HCT116 (cell line): ENCODE measurements at places on chromosomes 7 and 10. TPM values are rescaled to one million over a fixed set of nuclear protein-coding genes. Genes with fewer than 3 reads are reported as not detected.
A peak's percentile ranks its signal among the peaks of the same experiment; 100 is the strongest.

DNA sequence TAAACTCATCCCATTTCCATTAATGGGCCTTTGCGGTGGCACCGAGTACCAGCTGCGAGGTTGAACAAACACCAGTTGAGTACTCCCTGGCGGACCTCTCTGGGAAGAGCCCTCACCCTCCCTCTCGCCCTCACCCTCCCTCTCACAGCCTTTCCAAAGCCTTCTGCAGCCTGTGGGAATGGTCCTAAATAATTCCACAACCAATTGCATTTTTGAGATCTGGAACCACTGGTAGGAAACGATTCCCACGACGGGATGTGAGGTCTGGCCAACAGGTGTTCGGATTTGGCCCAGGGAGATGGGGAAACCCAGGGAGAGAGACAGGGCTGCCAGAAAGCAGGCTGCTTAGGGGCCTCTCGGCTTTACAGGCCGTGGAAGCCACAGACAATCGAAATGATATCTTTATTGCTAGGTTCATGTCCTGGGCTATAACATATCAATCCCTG, 5.3 kb downstream of the PTF1A start:
- no peak for DNase-seq

DNA sequence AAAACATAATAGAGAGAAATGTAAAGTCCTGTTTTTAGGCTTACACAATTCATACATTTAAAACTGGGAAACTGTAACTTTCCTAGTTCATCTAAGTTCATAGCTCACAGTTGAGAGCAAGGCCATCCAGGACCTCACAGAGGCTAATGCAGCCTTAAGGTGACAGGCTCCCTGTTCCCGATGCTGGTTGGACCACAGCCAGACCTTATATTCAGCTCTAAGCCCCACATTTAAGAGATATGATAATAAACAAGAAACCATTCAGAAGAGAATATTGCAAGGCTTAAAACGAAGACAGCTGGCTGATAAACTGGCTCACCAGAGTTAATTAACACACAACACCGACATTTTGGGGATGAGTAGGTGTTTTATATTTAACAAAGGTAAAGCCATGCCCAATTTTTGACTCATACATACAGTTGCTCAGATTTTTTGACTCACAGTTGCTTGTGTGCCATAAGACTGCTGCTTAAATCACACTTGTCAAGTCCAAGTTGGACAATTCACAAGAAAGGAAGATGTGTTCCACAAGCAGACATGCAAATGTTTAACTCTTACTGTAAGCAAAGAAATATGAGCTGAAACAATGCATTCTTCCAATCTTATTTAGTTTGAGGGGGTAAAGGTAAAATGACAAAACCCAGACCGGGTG, 41.1 kb upstream of the TMEM213 start:
- DNase-seq, result no peak

- DNase-seq, result no peak
These were observed 39.4 kb downstream of the AOC1 start for GRCh38 chr7:150891740-150892139.

DNA sequence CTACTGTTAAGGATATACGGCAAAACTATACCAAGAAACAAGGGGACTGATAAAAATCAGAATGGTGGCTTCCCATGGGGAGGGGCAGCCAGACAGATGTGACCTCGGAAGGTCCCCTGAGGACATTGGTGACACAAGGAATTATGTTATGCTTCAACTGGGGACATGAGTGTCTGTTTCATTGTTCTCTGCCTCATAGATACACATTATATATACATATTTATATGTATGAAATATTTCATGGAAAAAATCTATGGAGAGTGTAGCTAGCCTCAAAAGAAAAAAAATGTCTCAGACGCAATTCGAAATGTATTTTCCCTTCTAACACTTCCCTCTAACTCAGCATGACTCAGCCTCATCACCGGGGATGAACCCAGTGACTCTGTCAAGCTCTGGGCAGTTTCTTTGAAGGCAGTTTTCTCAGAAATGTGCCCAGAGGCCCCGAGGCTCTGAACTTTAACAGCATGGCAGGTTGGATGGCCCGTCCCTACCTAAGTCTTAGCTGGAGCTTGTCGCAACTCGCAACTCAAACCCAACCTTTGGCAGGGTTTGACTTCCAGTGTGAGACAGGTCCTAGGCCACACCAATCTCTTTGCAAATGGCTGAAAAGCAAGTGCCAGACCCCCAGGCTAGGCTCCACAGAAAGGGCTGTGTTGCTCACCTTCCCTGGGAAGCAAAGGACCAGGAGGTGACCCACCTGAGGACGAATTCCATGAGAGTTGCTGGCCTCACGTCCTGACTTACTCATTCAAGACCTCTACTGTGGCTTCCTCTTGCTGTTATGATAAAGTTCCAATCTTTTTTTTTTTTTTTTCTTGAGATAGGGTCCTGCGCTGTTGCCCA, 86.9 kb downstream of the CARD11 start:
- peak; percentile 15 for DNase-seq

DNA sequence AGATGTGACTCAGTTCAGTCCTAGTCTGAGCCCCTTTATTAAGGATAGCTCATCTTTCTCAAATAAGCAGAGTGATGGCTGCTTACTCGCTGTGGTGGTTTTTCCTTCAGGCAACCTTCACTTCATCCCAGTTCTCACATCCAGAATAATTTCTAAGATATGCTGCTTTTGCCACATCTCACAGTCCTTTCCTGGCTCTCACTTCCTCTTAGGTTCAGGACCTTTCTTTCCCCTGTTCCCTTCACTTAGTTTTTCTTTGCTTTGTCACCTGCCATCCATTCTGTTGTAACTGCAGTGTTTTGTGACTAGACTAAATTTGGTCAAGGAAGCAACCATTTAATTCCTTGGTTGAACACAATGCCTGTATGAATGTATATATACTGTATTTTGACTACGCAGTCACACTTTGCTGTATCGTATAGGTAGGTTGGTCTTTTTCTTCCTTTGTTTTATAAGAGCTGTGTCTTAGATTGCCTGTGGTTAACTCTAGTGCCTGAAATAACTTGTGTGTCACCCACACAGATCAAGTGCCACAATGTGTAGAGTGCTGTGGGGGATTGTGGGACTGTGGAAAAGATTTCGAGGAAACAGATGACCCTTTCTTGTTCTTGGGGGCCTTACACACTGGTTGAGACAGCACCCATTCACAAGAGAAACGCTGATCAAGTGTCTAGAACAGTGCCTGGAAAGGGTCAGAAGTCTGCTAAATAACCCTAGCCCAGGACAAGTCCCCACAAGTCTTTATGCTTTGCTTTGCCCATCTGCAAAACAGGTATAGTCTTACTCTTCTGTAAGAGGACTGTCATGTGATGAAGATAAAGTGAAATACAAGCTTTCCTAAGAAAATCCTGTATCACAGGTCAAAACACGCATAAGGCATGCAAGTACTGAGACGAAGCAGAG, 2.6 kb downstream of the ZNF655 start:
- DNase-seq, result no peak

GRCh38 chr10:84590327-84591193, 262.2 kb downstream of the CCSER2 start:
- no peak for DNase-seq

- no peak for DNase-seq
These were observed 7.1 kb downstream of the SHH start for GRCh38 chr7:155804897-155805825.

- no peak for DNase-seq
These were observed 21.4 kb upstream of the ATOH7 start for GRCh38 chr10:68253346-68253745.

The ZFAND4 gene
- 15.5 TPM for total RNA-seq

- DNase-seq, result no peak
These were observed 135.5 kb downstream of the NPY start for GRCh38 chr7:24419511-24419910.

- no peak for DNase-seq
These were observed 77.2 kb downstream of the ZNF680 start for GRCh38 chr7:64485623-64486022.

The NRAP gene
- total RNA-seq, result not detected

The INMT gene
- total RNA-seq, result 0.32 TPM

The ANKRD30A gene
- total RNA-seq, result not detected

- DNase-seq, result no peak
These were observed 355.0 kb downstream of the DNAJB6 start for GRCh38 chr7:157691586-157692459.

GRCh38 chr10:70302292-70302691, 18.5 kb upstream of the NPFFR1 start:
- no peak for DNase-seq

DNA sequence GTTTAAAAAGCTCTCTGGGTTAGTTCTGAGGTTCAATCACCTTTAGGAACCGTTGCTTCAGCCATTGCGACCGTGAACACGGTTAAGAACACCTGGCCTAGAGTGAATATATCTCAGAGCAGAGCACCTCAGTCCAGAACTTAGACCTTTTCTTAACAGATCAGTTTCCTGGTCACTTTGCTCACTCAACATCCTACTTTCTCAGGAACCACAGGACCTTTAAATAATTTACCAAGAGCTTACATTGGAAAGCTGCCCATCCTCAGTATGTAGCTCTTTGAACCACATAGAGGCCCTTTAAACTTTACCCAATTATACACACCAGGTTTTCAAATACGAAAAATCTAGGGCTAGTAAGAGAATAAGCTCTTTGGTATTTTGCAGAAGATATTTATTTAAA, 153.2 kb downstream of the NRBF2 start:
- DNase-seq, result no peak

- no peak for DNase-seq
These were observed 4.2 kb upstream of the TES start for GRCh38 chr7:116206141-116206540.

DNA sequence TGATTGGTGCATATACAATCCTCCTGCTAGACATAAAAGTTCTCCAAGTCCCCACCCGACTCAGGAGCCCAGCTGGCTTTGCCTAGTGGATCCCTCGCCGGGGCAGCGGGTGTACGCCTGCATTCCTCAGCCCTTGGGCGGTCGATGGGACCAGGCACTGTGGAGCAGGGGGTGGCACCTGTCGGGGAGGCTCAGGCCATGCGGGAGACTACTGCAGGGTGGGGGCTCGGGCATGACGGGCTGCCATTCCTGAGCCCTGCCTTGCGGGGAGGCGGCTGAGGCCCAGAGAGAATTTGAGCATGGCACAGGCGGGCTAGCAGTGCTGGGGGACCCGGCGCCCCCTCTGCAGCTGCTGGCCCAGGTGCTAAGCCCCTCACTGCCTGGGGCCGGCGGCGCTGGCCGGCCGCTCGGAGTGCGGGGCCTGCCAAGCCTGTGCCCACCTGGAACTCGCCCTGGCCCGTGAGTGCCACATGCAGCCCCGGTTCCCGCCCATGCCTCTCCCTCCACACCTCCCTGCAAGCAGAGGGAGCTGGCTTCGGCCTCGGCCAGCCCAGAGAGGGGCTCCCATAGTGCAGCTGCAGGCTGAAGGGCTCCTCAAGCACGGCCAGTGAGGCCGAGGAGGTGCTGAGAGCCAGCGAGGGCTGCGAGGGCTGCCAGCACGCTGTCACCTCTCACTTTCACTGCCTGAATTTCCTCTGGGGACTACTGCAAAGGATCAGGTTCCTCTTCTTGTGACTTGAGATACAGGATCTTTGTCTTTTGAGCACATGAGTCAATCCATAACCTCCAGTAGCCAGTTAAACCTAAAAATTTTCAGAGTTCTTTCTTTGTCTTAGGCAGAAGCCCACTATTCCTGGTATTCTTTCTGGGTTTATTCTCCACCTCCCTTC, 25.1 kb upstream of the ELOVL3 start:
- no peak for DNase-seq

- DNase-seq, result no peak
These were observed 33.8 kb downstream of the TRIM8 start for GRCh38 chr10:102678068-102678400.

DNA sequence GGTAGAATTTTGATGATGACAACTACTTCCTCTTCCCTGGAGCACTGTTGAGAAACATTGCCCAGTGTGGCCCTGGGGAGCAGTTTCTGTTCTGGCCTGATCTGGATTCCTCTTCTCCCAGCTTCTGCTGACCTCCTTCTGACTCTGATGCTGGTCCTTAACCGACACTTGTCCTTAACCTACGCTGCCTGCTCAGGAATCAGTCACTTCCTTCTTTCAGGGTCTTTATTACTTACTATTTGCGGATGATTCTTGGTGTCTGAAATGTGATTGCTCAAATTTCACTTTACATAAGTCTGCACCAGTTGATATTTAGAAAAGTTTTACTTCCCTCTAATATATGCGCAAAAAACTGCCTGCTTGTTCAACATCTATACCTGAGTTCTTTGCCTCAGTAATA, 164.1 kb downstream of the PTEN start:
- DNase-seq, result no peak

DNA sequence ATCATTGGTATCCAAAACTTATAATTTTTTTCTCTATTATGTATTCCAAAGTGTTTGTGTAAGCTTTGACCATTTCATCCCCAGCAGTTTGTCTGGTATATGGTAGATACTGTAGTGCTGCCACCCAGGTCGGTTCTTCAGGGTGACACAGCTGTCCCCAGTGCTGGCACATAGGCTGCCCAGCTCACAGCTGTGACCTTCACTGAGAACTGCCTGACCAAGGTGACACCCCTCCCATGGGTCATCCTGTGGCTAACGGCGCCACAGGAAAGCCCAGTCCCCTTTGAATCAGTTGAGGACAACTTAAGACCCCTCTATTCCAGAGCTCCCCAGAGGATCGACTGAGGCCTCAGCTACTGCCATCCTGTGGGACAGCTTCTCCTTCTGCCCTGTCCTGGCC, 644.2 kb upstream of the FOXK1 start:
- no peak for DNase-seq

GRCh38 chr7:7512861-7513597, 22.6 kb downstream of the COL28A1 start:
- no peak for DNase-seq

GRCh38 chr7:15906436-15906835, 220.0 kb upstream of the MEOX2 start:
- no peak for DNase-seq

The SPDYE2B gene
- total RNA-seq, result not detected

The PANK1 gene
- 6.4 TPM for total RNA-seq

DNA sequence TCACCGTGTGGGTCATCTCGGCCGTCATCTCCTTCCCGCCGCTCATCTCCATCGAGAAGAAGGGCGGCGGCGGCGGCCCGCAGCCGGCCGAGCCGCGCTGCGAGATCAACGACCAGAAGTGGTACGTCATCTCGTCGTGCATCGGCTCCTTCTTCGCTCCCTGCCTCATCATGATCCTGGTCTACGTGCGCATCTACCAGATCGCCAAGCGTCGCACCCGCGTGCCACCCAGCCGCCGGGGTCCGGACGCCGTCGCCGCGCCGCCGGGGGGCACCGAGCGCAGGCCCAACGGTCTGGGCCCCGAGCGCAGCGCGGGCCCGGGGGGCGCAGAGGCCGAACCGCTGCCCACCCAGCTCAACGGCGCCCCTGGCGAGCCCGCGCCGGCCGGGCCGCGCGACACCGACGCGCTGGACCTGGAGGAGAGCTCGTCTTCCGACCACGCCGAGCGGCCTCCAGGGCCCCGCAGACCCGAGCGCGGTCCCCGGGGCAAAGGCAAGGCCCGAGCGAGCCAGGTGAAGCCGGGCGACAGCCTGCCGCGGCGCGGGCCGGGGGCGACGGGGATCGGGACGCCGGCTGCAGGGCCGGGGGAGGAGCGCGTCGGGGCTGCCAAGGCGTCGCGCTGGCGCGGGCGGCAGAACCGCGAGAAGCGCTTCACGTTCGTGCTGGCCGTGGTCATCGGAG, 1.8 kb downstream of the ADRA2A start:
- DNase-seq, result no peak

- DNase-seq, result no peak
These were observed 998.3 kb downstream of the GATA3 start for GRCh38 chr10:9052767-9053166.
